ENCODE measurements at places on chromosomes 4 and X.

GRCh38 chr4:85861064-85861765 lies 386.3 kb downstream of the ARHGAP24 start:
- no peak for DNase-seq

DNA sequence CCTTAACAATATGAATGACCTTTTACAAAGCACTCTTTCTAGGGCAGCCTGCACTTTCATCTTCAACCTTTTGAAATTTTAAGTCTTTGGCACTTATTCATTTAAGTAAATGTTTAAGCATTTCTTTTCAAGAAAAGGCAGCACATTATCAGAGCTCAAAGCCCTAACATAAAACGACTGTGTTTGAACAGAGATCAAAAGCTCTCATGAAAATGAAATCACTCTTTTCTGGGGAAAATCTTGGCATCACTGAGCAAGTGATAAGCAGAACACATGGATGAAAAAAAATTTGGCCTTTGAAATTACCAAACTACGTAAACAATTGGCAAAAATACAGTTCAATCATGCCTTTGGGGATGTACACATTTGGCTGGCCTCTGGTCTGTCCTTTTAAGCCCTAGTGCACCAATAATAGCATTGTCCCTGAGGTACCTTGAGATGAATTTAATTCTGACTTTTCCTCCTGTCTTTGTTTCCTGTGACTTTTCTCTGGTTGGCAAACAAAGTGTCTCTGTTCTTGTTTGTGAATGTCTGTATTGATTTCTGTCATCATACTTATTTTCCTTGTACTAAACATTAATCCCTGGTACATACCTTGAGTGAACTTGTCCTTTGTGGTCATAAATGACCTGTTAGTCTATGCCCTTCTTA lies 12.9 kb upstream of the ODAM start:
- DNase-seq: no peak

GRCh38 chrX:112852851-112853250 lies 12.2 kb upstream of the AMOT start:
- no peak for DNase-seq

GRCh38 chrX:21167011-21167410 lies 207.2 kb upstream of the CNKSR2 start:
- DNase-seq: no peak

DNA sequence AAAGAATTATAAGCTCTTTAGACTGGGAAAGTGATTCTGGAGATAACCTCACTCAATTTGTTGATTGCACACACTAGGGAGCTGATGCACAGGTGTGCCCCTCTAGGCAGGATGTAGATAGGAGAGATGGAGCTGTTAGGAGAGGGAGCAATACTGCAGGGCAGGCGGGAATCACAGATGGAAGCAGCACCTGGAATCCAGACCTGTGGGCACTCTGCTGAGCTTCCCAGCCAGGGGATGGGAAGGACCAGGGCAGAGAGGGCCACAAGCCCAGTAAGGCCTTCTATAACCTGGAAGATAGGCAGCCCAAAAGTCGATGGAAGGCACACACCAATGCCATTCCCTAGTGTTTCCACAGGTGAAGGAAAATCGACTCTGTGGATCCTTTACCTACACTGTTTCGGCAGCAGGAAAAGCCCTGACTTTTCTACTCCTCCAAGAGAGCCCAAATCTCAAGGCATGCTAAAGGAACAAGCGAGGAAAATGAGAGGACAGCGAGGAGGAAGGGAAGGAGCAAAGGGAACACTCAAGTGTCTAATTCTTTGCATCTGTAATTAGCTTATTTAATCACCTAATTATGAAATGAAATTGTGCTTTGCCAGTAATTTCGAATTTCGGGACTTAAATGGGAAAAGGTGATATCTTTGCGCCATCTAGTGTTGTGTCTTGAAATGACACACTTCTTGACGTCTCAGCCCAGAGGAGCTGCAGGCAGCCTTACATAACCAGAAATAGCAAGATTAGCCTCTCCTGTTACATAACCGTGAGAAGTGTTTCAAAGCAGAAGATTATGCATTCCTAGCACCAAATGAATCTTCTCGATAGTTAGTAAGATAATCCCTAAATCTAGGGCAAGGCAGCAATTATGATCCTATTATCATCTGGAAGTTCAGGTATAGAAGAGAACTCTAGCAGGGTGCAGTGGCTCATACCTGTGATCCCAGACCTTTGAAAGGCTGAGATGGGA lies 31.0 kb upstream of the TLR3 start:
- no peak for DNase-seq
